Effector CD8-positive, alpha-beta T cell (primary cell): ENCODE measurements at places on chromosomes 2 and 18.

- no peak for DNase-seq
Measured at GRCh38 chr18:36139245-36139644, 9.5 kb downstream of the ELP2 start.

- DNase-seq, result no peak
Measured at GRCh38 chr2:106107509-106108131, 86.5 kb downstream of the UXS1 start.

DNA sequence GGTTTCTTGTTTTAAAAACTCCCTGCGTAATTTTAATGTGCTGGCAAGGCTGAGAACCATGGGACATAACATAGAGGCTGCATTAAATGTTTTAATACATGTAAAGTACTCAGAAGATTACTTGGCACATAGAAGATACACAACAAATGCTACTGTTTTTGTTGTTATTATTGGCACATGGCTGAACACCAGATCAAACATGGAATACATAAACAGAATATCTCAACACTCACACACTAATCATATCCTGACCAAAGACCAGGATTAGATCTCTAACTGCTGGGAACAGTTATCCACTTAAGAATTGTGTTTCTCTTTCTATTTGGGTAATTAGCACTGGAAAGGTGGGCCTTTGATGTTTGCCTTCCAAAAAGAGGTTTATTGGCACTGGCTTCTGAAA, 69.3 kb downstream of the KCNE4 start:
- no peak for DNase-seq

DNA sequence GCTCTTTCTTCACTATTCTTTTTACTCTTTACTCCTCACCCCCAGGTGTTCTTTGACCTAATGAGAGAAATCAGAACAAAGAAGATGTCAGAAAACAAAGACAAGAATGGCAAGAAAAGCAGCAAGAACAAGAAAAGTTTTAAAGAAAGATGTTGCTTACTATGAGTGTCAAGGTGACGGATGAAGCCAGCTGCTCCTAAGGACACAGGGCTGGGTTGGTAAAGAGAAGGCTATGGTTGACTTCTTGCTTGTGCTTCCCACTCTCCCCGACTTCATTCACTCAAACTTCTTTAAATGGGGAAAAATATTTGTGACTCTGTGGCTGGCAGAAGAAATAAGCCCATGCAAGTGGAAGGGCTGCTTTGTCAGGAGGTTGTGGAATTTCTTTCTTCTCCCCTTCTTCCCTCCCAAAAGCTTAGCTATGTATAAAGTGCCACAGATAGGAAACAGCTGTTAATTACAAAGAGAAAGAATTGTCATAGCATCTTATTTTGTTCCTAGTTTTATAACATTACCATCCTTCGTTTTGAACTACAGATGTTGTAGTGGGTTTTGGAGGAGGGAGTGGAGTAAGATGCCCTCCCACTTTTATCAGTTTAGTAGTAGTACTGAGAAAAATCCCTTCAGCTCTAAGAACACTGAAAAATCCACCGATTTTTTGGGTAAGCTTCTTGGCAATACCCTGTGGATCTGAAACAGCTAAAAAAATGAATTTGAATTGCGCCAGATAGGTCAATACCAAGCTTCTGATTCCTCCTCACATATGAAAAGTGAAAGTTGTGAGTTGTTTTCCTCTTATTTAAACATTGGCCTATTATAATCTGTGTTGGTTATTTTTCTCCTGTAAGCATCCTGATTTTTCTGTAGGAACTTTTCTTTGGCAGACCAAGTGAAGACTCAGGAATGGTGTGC, 40.7 kb downstream of the RALB start:
- no peak for DNase-seq

- DNase-seq, result no peak
Measured at GRCh38 chr2:236827997-236828396, 257.7 kb upstream of the COPS8 start.
